ENCODE measurements at places on chromosomes 6 and 20. TPM values are rescaled to one million over a fixed set of nuclear protein-coding genes. Genes with fewer than 3 reads are reported as not detected.

Gene SPINT3
- total RNA-seq, result not detected

Gene CALHM5
- not detected for total RNA-seq

Gene SIRPB2
- total RNA-seq, result not detected

Gene CRISP3
- not detected for total RNA-seq

Gene DYNLRB1
- 97.8 TPM for total RNA-seq

Gene SMIM8
- 10.9 TPM for total RNA-seq
